Stimulated activated CD8-positive, alpha-beta memory T cell treated with anti-CD3 and anti-CD28 coated beads, Interleukin-12 subunit alpha, Interleukin-12 subunit beta, amount 100 ng/mL, for 1 hour (primary cell): ENCODE measurements at places on chromosomes 2 and 18.

DNA sequence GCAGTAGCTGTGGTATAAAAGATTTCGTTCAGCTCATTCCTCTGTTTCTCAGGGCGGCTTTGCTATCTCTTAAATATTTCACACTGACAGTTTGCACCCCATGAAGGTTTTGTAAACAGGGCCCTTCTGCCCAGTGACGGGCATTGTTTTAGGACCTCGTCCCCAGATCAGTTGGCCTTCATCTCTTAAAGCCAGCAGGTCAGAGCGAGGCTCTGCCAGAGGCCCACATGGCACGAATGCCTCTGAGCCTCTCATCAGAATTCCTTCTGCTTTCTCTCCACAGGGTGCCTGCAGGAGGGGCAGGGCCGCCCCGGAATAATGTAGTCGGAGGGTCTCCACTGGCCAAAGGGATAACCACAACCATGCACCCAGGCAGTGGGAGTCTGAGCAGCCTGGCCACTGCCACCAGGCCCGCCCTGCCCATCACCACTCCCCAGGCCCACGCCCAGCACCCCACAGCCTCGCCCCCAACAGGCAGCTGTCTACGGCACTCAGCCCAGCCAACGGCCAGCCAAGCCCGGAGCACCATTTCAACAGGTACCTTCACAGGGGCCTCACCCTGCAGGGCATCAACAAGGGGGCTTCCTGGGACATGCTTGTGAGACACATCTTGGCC lies 177.0 kb downstream of the SEPTIN10 start:
- DNase-seq, result no peak

- DNase-seq, result no peak
Observed at GRCh38 chr2:173612354-173612753, 257.7 kb downstream of the CDCA7 start.

- no peak for DNase-seq
Observed at GRCh38 chr2:57884281-57884680, 162.3 kb upstream of the VRK2 start.

DNA sequence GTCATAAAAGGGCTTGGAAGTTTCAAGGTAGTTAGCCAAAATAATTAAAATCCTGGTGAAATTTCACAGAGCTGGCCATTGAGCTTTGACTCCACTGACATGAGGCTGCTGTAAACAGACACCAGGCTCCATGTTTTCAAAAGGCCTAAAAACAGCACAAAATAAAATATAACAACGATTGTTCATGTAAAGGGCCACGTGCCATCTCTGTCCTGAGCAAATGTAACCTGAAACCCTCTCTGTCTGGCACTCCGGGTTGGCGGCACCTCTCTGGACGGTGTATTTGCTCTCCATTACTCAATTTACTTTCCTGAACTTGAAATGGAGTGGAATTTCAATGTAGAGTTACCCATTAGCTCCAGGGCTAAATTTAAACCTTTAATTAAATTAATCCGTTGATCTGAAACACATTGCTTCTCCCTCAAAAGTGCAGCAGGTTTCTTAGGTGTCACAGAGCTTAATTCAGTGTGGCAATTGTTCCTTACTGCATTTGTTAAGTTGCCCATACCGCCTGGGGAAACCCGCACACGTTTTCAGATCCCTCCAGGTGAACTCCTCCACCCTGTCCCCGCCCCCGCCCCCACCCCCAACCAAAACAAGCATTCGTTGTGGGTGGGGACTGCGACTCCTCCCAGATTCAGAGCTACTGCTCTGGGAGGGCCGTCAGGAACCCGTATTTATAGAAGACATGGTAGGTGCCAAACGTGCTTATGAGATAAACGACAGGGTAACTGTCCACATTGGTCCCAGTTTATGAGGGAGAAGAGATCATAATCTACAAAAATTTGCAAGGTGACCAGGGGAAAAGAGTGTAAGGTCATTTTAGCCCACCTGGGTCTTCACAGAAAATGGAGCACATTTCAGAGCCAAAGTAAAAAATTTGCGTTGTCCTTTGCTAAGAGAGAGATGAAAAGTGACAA lies 1.2 kb upstream of the CABLES1 start:
- no peak for DNase-seq

GRCh38 chr2:208062113-208062512 lies 36.8 kb upstream of the PLEKHM3 start:
- DNase-seq, result no peak

DNA sequence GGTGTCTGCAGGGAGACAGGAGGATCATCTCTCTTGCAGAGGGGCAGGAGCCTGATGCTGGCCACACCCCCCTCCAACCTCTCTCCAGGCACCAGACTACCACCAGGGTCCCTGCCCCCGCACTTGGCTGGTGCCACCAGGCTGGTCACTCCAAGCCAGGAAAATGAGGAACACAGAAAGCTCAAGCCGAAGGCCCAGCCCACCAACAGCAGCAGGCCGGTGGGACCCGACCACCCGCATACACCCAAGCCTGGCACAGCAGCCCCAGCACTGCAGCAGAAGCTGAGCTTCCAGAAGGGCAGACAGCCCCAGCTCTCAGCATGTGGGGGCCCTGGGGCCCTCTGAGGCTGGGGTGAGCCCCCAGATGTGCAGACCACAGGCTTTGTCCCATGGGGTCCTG lies 52.7 kb downstream of the KIF1A start:
- DNase-seq, result no peak

DNA sequence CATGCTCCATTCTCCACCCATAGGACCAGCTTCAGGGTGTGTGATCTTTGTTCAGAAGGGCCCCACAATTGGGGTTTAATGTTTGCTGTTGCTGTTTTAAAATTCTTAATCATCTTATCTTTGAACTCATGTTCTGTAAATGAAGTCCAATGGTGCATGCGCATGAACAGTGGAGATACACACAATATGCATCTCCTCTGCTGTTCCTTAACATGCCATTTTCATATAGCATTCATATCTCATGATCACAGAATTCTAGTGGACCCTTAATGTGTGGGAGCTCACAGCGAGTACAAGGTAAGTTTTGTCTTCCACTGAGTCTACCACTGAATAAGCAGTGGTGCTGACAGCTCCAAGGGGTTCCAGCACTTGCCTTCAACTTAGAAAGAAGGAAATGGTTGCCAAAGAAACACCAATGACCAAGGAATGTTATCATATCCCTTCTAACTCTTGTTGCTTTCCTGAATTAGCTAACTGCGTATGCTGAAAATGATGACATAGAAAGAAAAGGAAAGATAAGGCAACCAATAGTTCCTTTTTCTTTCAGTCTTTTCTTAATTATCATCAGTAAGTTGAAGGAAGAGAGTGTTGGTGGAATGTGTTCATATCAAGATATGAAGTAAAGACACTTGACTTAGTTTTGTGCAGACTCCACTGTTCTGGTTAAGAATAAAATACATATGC lies 258.9 kb upstream of the FBXO11 start:
- no peak for DNase-seq

DNA sequence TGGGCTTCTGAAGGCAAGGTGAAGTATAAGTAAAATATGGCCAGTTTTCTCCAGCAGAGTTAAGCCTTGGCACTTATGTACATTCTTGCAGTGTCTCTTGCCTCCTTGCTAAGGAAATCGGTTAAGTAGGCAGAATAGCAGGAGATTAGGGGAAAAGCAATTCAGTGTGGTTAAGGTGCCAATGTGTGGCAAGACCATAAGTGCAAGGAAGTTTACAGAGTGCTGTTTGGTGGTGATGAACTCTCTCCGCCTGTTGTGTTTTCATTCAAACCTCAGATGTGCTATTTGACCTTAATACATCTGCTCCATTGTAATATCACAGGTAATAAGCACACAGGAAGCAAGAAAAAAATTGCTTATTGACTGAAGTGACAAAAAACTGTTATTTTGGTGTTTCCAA lies 156.1 kb downstream of the MGAT5 start:
- DNase-seq, result no peak

DNA sequence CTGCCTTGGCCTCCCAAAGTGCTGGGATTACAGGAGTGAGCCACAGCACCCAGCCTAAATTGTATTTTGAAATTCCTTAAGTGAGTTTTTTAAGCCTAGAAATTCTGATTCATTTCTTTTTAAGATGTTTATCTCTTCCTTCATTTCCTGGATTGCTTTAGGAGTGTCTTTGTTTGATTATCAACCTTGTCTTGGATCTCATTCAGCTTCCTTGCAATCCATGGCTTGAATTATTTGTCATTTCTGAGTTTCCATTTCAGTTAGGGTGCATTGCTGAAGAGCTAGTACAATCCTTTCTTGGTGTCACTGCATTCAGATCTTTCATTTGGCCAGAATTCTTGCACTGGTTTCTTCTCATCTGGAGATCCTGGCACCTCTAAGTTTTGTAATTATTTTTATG lies 606.4 kb upstream of the ZNF804A start:
- no peak for DNase-seq

- no peak for DNase-seq
Observed at GRCh38 chr2:188813857-188814256, 160.3 kb upstream of the COL3A1 start.

- DNase-seq, result no peak
Observed at GRCh38 chr2:164562666-164563065, 58.6 kb downstream of the GRB14 start.

DNA sequence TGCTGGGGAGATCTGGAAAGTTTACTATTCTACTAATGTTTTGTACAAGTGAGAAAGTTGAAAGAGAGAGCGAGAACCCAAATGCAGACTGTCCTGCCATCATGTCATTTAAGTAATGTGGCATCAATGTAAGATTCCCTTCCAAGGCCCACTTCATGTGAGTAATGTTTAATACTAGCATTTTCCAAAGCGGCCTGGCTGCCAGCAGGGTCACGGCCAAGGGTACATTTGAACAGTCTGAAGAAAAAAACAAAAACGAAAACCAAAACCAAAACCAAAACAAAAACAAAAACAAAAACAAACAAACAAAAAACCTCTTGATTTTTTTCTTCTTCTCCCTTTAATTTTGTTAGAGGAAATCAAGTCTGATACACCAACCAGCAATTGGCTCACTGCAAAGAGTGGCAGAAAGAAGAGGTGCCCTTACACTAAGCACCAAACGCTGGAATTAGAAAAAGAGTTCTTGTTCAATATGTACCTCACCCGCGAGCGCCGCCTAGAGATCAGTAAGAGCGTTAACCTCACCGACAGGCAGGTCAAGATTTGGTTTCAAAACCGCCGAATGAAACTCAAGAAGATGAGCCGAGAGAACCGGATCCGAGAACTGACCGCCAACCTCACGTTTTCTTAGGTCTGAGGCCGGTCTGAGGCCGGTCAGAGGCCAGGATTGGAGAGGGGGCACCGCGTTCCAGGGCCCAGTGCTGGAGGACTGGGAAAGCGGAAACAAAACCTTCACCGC lies 2.2 kb downstream of the HOXD10 start:
- no peak for DNase-seq

GRCh38 chr2:109242654-109243331 lies 113.8 kb downstream of the SH3RF3 start:
- DNase-seq, result no peak

DNA sequence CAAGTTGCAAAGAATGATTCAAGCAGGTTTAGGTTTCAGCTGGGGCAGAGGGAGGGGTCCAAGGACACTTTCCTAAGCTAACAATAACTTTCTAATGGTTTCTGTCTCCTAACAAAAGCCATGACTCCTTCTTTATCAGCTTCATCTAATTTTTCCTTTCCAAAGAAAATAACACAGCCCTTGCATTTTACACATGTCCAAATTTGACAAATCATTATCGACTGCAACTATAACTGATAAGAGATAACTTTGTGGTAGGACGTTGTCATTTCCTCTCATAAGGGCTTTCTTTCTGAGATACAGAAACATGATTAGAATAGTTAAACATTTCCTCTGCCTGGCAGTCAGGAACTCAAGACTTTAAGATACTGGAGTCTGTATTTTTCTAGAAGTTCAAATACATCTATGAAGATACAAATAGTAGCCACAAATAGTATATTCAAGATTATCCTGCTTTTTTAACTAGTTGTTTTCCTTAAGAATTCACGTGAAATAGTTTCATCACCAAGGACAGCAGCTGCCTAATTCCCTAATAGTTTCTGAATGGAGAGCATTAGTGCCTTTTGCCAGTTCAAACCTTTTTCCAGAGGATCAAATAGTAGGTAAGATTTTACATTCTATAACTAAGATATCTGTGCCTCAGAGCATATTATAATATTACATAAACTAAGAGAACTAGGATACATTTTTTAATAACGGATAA lies 263.2 kb downstream of the EXOC6B start:
- DNase-seq, result no peak

DNA sequence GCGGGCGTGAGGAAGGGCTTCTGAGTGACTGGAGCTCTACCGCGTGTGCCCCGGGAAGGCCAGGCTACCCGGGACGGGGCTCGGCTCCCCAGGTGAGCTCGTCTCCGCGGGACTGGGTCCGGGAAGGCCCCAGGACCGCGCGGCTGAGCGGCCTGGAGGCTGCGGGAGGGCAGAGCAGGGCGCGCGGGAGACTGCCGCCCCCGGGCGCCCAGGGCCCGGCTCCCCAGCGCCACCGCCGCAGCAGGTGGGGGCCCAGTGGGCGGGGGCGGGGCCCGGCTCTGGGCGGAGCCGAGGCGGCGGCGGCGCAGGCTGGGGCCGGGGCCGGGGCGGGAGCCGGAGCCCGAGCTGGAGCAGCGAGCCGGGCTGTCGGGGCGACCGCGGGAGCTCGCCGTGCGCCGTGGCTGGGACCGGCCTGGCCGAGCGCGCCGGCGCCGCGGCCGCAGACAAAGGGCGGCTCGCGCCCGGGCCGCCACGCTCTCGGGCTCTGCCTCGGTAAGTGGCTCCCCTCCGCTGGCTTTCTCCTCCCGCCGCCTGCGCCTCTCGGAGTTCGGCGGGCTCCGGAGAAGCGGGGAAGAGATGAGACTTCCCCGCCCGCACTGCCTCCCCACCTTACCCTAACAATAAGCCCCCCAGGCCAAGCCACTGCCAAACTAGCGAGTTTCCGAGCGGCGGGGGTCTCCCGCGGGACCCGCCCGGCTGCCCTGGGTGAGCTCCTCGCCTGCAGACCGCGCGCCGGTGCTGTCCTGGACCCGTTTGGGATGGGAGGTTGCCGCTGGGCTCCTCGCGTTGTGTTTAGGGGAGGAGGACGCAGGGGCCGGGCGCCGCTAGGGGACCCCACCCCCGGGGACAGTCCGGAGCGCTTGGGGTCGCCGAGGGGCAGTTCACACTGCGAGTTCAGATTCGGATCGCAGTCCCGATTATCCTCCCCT lies at the start of gene MAPK4:
Gene MAPK4, plus strand, starts transcription at position 336 of the 929 bp plus-strand sequence. CDS start 103,872 bp downstream, outside the sequence.
- DNase-seq, result no peak

DNA sequence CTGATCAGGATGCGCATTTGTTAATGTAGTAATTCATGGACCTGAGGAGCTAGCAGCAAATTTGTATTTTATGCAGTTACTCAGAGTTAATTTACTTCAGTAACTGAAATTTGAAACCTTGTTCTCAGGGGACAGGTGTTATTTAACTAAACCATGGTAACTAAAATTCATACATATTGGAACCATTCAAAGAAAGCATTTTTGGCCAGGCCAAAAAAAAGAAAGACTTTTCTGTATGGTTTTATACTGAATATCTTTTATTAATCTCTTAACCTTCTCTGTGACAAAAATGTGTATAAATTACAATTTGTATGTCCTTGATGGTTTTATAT lies 4.4 kb upstream of the KLHL23 start:
- DNase-seq, result no peak
